ENCODE measurements at places on chromosomes 13 and 19.
A peak's percentile ranks its signal among the peaks of the same experiment; 100 is the strongest.

- DNase-seq = no peak
Observed at GRCh38 chr13:113062691-113063090, 42.9 kb upstream of the F7 start.

DNA sequence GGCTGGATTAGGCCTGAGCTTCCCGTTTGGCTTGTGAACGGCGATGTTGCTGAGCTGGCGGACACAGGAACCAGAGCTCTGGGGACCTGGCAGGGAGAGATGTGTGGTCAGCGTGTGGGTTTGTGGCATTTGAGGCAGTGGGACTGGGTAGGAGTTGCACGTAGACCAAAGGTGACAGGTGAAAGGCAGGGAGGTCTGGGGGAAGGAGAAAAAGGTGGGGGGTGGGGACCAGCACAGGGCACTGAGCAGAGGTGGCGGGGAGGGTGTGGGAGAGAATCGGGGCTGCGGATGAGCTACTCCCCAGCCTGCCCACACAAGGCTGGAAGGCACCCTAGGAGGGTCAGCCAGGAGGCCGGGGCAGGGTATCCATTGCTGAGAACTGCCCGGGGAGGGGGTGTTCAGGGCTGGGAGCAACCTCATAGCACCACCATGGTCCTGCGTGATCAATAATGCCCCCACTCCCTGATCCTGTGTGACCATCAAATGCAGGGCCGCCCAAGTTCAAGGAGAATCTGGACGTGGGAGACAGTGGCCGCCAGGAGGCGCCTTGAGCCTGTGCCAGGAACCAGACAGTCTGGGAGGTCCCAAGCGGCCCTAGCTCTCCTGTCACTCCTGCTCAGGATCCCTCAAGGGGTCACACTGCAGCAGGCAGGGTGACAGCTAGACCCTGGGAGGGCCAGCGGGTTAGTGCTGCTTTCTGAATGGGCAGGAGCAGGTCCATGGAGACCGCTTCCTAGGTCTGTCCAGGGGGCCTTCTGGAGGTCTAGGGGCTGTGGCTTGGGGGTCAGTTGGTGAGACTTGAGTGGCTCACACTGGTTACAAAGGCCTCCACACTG is 12.8 kb upstream of the SELENOW start:
- peak; percentile 39 for DNase-seq

- DNase-seq = peak; percentile 34
Observed at GRCh38 chr13:73765651-73766384, 368.4 kb downstream of the KLF12 start.

- DNase-seq = no peak
Observed at GRCh38 chr13:71089056-71089455, 777.9 kb downstream of the DACH1 start.

Measured in stimulated activated CD4-positive, alpha-beta T cell treated with anti-CD3 and anti-CD28 coated beads, Interleukin-12 subunit alpha, Interleukin-12 subunit beta, amount 100 ng/mL, for 4 hours (primary cell).